Stimulated activated CD4-positive, alpha-beta T cell treated with anti-CD3 and anti-CD28 coated beads, Interleukin-2, amount 100 ng/mL, for 4 hours (primary cell): ENCODE measurements at places on chromosomes 7 and 10.

DNA sequence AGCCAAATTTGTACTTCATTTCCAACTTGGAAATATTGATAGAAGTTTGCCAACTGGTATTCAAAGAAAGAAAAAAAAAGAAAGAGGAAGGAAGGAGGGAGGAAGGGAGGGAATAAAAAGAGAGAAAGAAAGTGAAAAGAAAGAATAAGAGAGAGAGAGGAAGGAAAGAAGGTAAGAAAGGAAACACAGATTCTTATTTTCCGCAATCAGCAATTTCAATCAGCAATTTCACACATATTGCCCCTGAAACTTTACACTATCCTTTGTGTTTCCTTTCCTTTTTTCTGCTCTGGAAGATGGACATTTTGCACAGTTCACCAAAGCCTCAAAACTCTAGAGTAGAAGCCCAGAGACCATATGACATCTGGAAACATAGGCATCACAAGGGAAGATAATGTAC lies 888.1 kb downstream of the REEP3 start:
- no peak for DNase-seq

DNA sequence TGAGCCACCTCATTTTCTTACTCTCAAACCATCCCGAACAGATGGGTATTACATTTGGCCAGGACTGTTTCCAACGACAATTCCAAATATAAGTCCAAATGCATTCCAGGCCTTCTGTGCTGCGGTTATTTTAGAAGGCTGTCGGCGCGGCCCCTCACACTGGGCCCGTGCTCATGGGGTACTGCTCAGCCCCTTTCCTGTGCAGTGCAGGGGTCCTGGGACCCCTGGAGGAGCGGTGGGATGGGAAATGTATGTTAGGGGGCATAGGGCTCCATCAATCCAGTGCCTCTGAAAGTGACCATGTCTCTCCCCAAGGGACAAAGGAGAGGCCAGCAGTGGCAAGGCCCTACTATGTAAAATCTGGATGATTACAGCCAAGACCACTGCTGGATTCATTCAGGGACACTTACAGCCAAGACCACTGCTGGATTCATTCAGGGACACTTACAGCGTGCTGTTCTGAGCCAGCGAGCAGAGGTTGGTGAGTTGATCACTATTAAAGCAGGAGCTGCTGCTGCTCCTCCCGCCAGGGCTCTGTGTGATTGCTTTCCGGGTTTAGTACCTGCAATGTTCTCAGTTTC lies 66.3 kb downstream of the CHST15 start:
- DNase-seq, result no peak

DNA sequence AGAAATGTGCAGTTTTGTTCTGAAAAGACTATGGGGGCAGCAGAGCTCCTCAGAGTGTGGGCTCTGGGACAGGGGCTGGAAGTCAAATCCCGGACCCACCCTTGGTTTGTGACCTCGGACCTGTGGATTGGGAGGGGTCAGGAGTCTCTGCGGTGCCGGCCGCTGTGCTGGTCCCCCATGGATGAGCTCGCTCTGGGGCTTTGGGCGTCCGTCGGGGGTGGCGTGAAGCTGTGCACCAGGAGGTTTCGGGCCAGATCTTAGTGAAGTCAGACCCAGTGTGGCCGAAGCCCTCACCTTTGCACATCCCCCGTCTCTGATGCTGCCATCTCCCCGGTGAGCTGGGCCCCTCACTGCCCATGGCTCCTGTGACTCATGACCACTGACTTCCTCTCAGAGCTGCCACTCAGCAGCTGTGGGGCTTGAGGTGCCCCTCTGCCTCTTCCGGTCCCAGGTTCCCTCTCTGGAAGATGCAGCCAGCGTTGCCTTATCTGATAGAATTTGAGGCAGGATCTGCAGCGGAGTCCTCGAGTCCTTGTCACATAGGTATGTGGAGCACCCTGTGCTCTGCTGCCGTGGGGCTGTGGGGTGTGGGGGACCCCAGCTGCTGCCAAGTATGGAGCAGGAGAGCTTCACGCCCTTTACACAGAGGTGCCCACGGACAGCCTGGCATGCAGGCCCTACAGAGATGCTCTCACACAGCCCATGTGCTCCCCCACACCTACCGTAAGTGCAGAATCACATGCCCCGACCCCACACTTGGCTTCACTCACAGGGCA lies 11.4 kb upstream of the SCART1 start:
- DNase-seq, result no peak

DNA sequence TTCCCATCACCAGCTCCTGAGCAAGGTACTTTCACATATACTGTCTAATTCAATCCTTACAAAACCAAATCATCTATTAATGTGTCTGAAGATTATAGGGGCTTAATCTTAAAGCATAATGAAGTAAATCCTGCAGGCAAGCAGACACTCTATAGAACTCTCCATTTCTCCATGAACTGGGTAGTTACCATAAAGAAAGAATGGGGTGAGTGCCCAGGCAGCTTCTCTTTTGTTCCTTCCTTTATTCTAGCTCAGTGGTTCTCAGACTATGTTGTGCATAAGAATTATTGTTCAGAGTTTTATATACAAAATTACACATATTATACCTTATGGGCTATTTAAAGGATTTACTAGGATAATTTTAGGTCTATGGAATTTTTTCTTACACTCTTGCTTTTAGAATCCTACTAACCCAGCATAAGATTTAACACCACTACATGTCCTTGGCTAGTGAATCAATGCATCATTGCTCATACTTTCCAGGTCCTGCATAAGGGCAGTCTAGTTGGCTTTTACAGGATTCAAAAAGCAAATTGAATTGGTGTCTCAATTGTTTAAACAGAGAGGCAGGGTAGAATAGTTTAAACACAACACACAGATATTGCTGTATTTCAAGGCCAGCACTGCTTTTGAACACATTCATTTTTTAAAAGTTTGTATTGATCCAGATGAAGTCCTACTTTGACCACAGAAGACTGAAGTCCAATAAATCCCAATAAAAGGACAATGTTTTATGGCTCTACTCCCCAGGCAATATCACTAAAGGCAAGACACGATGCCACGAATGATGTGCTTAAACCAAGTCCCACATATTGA lies 12.9 kb downstream of the SGCE start:
- no peak for DNase-seq

GRCh38 chr7:45581271-45581780 lies 7.2 kb downstream of the ADCY1 start:
- DNase-seq, result no peak
